ENCODE measurements at places on chromosomes 16 and 17.

DNA sequence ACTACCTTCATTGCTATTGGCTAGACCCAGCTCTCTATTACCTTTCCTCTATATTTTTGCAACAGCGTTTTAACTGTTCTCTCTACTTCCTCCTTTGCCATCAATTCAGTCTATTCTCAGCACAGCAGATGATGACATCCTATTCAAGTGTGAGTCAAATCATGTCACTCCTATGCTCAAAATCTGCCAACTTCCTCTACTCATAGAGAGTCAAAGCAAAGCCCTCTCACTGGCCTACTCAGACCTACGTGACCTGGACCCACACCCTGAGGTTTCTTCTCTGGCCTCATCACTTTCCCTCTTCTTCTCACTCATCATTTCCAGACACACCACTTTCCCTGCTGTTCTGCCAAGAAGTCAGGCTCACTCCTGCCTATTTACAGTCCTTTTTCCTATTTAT, 289.0 kb upstream of the AXIN2 start:
- no peak for DNase-seq

DNA sequence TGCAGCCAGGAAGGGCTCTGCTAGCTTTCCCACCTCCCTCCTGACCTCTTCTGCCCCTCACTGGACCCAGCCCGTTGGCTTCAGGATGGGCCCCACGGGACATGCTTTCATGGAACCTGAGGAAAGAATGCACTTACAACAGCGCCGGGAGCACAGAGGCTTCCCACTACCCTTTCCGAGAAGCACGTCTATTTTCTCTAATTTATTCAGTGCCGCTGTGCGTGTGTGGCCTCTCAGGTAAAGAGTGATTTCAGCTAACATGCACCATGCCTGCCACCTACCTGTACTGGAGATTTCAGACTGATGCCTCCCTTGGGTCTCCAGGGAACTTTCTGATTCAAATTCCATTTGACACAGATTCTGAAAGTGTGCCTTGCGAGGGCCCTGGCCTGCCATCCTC, 140.1 kb downstream of the CYLD start:
- no peak for DNase-seq

- DNase-seq: no peak
These were observed 378.0 kb downstream of the SLC39A11 start for GRCh38 chr17:72714357-72714966.

DNA sequence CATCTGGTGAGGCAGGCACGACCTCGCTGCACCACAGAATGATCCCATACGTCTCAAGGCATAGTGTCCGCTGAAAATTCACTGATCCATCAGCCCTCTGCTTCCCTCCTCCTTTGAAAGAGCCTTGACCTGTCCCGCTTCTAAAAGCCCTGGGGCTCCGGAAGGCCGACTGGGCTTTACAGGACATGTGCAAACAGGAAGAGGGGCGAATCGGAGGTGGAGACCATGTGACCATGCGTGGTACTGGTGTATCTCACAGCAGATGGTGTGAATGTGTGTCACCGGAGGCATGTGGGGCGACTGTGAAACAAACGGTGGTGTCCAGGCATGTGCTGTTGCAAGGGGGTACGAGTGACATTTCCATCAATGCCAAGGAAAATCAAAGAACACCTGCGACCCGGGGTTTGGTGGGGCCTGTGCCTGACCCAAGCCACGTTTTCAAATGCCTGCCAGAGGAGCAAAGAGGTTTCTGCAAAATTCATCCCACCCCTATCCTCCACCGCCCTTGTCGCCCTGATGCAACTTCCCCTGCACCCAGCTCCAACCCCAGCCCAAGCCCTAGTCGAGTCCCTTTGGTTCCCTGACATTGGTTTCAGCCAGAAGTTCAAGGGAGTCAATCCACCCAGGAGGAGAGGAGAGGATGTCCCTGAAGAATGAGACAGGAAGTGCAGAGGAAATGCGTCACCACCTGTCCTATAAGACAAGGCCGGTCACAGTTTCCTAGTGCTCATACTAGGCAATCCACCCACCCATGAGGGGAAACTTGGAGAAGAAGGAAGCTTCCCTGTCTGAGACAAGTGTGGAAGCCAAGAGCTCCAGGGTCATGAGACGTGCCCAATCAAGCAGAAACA, 5.9 kb upstream of the KCNJ18 start:
- no peak for DNase-seq

- DNase-seq: no peak
These were observed 14.7 kb upstream of the WFIKKN2 start for GRCh38 chr17:50820651-50821050.

DNA sequence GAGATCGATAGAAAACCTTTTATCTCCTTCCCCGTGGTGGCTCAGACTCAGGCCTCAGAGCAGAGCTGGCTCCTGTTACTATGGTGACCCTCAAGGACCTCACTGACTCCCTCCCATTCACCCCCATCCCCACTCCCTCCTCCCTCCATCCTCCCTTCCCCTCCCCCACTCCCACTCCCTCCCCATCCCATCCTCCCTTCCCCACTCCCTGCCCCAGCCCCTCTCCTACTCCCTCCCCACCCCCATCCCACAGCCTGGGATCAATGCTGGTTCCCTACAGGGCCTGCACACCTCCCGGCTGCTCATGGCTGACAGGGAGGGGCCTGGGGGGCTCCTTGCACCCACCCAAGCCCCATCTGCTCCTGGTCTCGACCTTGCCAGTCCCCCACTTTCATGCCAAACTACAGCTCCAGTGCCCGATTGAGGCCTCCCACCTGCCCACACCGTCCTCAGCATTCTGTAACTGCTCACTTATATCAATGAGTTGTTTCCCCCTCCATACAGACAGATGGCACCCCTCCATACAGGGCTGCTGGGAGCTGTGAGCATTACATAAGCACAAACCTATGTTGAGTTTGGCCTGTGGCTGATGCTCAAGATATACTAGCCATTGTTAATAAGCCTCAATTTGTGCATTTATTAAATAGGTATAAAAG, 11.6 kb upstream of the RAI1 start:
- peak; percentile 32 for DNase-seq
